ENCODE measurements at places on chromosomes 1 and 21.

DNA sequence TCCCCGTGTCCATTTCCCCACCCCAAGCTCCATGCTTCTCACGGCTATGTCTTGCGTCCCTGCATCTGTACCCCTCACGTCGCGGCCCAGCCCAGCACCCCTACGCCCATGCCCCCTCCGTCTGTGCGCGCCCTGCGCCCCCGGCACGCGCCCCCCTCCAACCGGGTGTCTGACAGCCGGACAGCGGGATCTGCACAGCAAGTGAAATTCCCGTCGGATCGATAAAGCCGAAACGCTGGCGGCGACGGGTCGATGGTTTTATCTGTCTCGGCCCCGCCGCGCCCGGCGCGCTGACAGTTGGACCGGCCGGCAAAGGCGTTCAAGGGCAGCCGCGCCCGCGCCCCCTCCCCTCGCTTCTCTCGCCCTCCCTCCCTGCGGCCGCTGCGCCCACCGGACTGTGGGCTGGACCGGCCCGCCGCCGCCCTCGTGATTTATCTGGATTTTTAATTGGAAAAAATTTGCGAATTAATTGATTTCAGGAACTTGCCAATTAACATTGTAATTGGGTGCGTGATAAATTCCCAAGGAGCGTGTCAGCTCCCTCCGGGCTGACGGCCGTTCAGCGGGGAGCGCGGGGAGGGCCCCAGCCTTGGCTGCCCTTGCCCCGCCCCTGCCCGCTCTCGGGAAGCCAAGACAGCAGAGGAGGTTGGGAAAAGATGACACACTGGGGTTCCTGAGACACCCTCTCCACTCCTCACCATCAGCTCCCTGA, 57.1 kb downstream of the TMEM53 start:
- no peak for DNase-seq

GRCh38 chr1:197521118-197521739, 253.2 kb downstream of the CRB1 start:
- no peak for DNase-seq

- DNase-seq: no peak
These were observed 15.1 kb downstream of the PEA15 start for GRCh38 chr1:160220301-160220700.

DNA sequence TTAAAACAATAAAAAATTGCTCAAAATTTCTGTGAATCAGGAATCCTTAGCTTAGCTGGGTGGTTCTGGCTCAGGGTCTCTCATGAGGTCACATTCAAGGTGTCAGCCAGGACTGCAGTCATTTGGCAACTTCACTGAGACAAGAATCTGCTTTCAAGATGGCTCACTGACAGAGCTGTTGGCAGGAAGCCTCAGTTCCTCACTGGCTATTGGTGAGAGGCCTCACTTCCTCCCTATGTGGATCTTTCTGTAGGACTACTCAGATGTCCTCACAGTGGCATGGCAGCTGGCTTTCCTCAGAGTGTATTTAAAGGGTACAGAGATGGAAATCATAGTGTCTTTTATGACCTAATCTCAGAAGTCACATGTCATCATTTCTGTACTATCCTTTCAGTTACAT, 785.7 kb downstream of the ADGRL2 start:
- no peak for DNase-seq

- no peak for DNase-seq
These were observed 817.9 kb downstream of the PLA2G4A start for GRCh38 chr1:187646536-187647107.

DNA sequence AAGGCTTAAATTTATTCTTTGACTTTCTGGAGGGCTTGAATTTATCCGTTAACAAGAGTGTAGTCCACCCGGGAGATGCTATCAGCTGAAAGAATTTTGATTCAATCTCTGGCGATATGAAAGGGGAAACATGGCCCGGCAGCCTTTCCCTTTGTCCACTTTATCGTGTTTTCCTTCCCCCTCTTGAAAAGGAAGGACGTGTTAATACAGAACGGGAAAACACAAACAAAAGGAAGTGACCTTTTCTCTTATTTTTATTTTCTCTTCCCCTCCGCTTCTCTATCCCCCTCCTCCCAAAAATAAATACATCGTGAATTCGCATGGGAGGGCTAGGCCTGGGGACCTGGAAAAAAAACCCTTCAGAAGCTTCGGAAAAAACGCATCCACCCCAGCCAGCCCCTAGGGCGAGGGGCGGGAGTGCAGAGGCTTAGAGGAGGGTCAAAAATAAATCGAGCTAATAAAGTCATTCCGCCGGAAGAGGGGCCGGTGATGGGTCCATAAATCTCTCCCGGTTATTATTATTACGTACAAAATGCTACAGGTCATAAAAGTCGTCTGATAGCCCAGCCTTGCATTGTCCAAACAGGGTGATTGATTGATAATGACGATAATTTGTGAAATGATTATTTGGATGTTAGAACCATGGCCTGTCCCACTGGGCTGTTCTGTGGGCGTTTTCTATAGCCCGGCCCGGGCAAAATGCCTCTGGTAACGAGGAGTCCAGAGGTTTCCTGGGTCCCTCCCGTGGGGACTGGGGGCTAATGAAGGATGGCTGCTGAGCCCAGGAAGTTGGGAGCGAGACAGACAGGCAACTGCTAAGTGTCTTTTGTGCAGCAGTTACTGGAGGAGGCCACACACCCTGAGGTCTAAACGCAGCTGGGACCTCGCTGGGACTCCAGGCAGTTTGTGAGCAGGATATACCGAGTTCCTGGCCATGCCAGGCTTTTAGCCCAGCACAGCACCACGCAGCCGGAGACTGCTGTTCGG, 179.4 kb downstream of the PRDM16 start:
- no peak for DNase-seq

Measured in activated CD4-positive, alpha-beta T cell treated with anti-CD3 and anti-CD28 coated beads for 1 hour (primary cell).